Adipose tissue (tissue), 3 donors: ENCODE measurements at places on chromosomes 7 and 10. TPM values are rescaled to one million over a fixed set of nuclear protein-coding genes. Genes with fewer than 3 reads are reported as not detected.

The RAMP3 gene
- polyA plus RNA-seq: 58.5 TPM

The HMX3 gene
- polyA plus RNA-seq: not detected

The KLF14 gene
- polyA plus RNA-seq: 1.6 TPM

The SPDYE16 gene
- 0.11 TPM for polyA plus RNA-seq

The CCDC71L gene
- 60.8 TPM for polyA plus RNA-seq

The CPA2 gene
- polyA plus RNA-seq: 14.6 TPM

The TAS2R5 gene
- 0.36 TPM for polyA plus RNA-seq

The EXOC4 gene
- polyA plus RNA-seq: 22.3 TPM

The CPA4 gene
- 5.9 TPM for polyA plus RNA-seq

The TEX47 gene
- polyA plus RNA-seq: not detected

The STK31 gene
- 0.13 TPM for polyA plus RNA-seq

The PDK4 gene
- 387 TPM for polyA plus RNA-seq

The HOXA10 gene
- polyA plus RNA-seq: 18.3 TPM
